GM04503 (cell line): ENCODE measurements at places on chromosomes 3 and 15.

- no peak for DNase-seq
Measured at GRCh38 chr15:52113708-52114107, 1.1 kb upstream of the BCL2L10 start.

DNA sequence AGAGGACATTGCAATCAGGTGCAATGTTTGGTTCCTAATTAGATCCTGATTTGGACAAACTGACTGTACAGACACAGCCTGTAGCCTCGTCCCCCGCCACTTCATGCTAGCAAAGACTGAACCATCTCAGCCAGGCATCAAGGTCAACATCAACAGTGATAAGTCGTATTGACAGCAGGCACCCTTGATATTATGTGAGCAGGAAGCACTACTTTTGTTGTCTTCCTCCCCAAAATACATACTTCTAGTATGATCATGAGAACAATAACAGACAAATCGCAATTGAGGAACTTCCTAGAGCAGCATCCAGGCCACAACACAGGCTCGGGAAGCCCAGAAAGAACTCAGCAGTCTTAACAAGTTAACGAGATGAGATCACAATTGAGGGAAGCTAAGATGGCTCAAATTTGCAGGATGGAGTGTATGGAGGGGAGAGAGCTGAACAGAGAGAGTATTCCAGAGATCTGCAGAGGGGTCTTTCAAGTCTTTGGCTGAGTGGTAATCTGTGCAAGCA is 20.4 kb downstream of the TGM5 start:
- DNase-seq = no peak

DNA sequence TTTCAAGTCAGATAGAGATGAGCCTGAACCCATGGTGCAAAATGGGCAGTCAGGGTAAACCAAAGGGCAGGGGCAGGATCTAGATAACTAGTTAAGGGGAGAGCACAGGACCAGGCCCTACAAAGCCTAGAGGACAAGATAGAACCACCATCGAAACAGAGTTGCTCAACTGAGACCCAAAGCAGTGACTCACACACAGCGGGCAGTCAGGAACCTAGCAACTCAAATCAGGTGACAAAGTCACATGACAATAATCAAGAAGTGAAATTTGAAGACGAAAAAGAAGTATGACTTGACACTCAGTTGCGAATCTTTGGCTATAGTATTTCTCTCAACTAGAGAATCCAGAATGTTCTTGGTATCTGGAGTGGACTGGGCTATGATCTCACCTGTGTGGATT is 136.0 kb upstream of the PTPRG start:
- DNase-seq = no peak

GRCh38 chr3:127255516-127255915 is 32.3 kb downstream of the PRR20G start:
- DNase-seq = no peak

GRCh38 chr3:41997702-41998550 is 36.0 kb upstream of the ULK4 start:
- DNase-seq = no peak

DNA sequence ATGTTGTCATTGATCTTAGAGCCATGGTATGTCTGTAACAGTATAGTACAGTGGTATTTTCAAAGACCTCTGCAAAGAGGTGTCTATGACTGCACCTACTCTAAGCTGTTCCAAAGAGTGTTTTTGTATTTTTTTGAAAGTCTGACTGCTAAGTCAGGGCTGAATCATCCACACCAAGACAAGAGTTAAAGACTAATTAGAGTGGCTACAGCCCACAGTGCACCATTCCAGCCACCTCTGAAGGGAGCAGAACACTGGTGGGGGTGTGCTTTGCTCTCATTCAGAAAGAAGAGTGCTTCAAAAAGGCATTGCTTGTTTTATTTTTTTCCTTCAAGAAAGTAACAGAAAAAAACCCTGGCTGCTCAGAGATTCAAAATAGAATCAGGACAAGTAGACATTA is 301.4 kb downstream of the GABRG3 start:
- DNase-seq = no peak

DNA sequence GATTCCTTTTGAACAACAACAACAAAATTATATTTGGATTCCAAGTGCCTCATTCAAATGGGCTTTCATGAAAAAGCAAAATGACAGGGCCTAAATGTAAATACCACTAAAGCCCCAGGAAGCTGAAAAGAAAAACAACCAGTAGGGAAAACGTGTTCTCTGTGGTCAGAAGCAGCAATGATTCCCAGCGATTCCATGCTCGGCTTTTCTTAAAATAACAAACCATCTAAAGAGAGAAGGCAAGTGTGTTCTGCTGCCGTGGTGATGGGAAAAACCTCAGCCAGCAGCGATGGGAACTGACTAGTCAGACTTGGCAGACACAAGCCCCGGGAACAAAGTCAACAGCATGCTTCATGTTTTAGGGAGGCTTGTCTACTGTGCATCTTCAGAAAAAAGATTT is 153.6 kb downstream of the TNIK start:
- peak; percentile 91 for DNase-seq

GRCh38 chr15:98551936-98552562 is 96.3 kb upstream of the IGF1R start:
- no peak for DNase-seq
